ENCODE measurements at places on chromosomes 5 and 9.

- no peak for DNase-seq
Measured at GRCh38 chr5:6701491-6701890, 11.7 kb upstream of the TENT4A start.

DNA sequence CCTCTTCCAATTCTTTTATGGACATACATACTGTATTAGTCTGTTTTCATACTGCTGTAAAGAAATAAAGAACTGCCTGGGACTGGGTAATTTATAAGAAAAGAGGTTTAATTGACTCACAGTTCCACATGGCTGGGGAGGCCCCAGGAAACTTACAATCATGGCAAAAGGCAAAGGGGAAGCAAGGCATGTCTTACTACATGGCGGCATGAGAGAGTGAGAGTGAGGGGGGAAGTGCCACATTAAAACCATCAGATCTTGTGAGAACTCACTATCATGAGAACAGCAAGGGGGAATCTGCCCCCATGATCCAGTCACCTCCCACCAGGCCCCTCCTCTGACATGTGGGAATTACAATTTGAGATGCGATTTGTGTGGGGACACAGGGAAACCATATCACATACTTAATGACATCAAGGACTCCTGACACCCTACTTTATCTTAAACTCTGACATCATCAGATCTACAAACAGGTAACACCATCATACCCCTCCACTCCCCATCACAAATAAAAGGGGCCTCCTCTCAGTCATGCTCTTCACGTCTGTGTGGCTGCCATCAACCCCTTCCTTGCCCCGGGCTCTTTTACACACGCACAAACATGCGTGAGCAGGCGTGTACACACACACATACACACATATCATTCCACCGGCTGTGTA is 9.7 kb downstream of the ANKRD33B start:
- DNase-seq, result no peak

GRCh38 chr9:123338710-123339665 is 17.0 kb upstream of the CRB2 start:
- DNase-seq, result peak; percentile 59

GRCh38 chr5:126020770-126021169 is 402.4 kb upstream of the GRAMD2B start:
- no peak for DNase-seq

DNA sequence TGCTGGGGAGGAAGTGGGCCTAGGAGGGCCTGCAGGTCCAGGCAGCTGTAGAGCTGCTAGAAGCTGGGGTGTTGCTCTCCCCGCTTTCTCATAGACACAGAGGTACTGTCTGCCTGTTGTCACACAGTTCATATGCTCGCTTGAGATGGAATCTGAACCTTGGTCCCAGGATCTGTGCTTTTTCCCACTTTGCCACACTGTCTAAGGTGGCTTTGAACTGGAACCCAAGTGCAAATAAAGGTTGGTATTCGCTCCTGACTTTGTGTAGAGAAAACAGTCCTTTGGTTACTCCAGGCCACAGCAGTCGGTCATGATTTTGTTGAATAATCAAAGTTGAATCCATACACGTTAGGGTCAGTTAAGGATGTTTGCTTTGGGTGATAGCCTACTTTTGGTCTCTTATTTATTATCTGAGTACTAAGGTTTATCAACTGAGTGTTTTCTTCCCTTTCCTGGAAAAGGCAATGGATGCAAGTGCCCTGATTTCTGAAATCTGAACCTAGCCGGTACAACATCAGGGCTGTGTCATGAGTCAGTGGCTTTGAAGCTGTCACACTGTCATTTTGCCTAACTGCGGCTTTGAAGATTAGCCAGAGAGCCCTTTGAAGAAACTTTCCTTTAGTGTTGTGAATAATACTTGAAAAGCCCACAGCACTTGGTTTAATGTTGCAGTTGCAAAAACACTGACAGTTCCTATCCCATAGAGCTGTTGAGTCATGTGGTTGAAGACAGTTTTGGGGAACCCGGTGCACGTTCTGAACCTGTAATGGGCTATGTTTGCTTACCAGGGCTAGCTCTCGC is 41.3 kb downstream of the HABP4 start:
- no peak for DNase-seq

DNA sequence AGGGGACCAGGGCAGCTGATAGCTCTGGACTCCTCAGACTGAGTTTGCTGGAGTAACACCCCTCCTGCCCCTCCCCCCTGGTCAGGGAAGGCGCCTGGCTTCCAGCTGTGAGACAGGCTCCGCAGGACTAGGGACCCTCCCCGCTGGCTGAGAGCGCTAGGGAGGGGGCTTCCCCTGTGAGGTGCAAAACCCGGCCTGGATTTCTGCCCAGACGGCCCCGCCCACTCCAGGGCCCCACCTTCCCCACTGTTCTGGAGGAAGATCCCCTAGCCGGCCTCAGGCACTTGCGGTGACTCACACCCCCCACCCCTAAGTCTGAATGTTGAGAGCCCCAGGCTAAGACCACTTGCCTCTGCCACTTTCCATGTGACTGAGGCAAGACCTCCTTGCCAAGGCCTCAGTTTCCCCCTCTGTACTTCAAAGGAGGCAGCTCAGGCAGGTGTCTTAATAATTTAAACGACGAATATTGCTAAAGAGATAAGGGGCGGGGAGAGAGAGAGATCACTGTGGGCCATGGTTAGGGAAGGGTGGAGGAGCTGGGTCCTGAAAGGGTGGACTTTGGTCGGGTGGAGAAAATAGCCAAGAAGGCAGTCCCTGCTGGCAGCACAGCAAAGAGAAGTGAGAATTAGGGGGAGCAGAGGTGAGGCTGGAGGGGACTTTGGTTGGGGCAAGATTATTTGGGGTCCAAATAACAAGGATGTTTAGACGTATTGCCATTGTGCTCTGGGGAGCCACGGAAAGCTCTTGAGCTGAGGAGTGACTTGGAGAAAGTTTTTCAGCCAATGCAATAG is 1.0 kb upstream of the DAB2IP start:
- DNase-seq, result peak; percentile 97

- DNase-seq, result peak; percentile 77
Measured at GRCh38 chr5:95644351-95645042, 2.1 kb upstream of the RFESD start.

GRCh38 chr9:126723807-126724172 is 81.0 kb upstream of the ZBTB43 start:
- DNase-seq, result no peak

DNA sequence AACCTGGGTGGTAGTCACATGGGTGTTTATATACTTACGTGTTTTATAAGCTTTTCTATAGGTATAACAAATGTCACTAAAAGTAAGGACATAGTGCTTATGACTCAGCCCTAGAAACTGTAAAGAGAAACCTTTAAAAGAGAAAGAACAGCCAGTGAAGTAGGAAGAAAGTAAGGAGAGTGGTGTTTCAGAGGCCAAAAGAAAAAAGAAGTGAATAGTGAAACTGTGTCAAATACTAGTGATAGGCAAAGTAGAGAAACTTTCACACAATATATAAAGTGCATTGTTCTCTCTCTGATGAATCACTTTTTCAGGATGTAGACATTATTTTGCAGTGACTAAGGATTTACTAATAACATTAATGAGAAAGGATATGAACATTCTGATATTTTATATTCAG is 74.2 kb upstream of the SUSD1 start:
- DNase-seq, result no peak

GRCh38 chr5:77379558-77380061 is 112.5 kb downstream of the WDR41 start:
- DNase-seq, result no peak

- no peak for DNase-seq
Measured at GRCh38 chr5:22111320-22111719, 741.8 kb downstream of the CDH12 start.

GRCh38 chr9:76486151-76486550 is 27.2 kb downstream of the GCNT1 start:
- DNase-seq, result no peak

DNA sequence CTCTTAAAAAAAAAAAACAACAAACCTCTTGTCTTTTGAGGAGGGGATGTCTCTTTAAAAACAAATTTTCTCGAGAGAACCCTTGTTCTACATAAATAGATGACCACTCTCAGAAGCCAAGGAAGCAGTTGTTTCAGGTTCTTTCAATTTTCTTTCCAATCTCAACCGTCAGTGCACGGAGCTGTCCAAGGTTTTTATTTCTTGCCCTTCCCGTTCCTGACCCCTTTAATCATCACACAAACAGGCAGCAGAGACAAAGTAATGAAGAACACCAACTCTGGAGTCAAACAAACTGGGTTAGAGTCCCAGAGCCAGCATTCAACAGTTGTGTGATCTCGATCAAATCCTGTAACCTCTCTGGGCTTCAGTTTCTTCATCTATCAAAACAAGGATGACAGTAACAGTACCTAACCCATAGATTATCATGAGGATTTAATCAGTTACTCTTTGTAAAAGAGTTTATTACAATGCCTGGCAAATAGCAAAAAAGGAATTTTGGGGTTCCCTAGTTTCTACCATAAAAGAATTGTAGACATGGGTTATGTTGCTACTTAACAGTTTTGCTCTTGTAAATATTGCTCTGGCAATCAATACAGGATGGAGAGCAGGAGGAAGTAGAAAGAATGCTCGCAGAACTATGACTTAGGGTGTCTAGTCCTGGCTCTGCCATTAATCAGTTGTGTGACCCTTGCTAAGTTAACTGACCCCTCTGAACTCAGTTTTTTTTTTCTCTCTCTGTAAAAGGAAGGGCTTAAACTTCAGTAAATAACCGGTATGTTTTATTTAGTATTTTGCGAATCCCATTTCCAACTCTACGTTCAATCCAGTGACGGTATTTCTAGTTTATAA is 1.0 kb upstream of the NIM1K start:
- DNase-seq, result peak; percentile 67

- no peak for DNase-seq
Measured at GRCh38 chr5:72326306-72326649, 6.1 kb downstream of the PTCD2 start.

DNA sequence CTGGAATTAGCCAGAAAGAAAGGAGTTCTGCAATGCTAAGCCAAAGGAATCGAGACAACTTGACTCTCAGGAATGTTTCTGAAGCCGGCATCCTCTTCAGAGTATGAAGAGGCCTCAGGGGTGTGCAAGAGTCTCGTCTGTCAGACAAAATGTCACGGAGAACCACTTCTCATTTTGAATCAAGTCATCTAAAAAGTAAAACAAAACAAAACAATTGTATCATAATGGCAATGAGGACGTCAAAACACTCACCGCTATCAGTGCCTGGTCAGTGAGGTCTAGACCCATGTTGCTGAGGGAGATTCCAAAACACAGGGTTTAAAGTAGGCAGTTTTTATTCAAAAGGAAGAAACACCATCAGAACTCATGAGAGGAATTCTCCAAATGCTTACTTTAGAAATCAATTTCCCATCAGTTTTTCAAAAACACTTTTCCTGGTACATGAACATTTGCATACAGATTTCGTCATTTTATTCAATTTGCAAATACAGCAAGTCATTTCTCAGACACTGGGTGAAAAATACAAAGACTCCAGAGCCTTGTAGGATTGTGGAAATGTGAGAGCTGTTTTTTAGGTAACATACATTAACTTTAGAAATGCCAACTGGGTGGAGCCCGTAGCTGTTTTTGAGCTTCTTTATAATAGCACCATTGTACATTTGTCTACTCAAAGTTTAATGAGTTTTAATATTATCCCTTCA is 89.5 kb upstream of the MAP3K1 start:
- peak; percentile 20 for DNase-seq

DNA sequence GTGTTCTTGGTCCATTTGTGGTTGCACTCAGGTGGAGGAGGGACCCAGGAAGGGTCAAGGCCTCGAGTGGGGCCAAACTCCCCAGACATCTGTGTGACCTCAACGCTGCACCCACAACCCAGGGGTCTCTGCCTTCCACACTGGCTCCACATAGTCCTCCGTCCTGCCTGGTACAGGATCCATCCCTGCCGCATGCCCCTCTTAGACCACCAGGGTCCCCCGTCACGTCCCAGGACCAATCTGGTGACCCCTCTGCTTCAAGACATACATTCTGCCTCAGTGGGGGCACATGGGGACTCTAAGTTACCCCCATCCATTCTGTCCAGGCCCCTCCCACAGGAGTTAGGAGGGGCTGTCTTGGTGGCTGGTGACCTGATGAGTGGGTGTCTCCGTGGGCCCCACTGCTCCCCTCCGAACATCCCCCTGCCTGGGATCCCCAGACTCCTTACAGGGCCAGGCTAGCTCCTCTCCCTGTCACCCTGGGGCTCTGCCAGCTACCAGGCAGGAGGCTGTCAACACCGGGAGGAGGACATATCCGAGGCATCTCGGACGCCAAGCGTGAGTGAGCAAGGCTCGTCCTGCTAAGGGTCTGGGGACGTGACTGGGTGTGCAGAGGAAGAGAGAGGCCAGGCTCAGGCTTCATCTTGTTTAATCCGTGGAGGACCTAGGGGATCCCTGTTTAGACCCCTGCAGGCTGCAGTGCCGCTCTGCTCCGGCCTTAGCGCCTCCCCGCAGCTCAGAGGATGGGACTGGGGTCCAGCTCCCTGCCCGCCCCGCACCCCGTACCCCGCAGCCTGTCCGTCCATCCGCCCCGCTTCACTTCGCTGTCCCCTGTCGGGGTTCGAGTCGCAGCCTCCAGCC is 32.3 kb downstream of the TSPAN17 start:
- DNase-seq, result no peak

GRCh38 chr5:133643365-133643764 is 31.0 kb upstream of the FSTL4 start:
- no peak for DNase-seq

- no peak for DNase-seq
Measured at GRCh38 chr9:97851446-97851883, 1.6 kb upstream of the FOXE1 start.

- DNase-seq, result no peak
Measured at GRCh38 chr5:78576376-78576775, 72.2 kb downstream of the LHFPL2 start.

DNA sequence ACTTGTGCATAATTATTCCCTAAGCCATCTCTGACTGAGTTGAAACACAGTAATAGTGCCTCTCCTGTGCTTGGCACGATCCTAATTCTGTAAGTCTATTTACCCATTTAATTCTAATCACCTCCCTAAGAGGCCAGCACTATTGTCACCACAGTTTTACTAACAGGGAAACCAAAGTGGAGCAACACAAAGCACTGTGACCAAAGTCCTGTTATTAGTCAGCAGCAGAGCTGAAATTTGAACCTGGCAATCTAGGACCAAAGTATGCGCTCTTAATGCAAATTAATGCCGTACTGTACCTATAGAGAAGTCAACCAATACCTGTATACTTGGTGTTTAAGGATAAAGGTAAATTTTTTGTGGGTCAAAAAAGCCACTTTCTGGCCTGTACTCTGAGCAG is 77.1 kb upstream of the CNTLN start:
- no peak for DNase-seq

- no peak for DNase-seq
Measured at GRCh38 chr9:8614926-8615440, 815.4 kb upstream of the DMAC1 start.

DNA sequence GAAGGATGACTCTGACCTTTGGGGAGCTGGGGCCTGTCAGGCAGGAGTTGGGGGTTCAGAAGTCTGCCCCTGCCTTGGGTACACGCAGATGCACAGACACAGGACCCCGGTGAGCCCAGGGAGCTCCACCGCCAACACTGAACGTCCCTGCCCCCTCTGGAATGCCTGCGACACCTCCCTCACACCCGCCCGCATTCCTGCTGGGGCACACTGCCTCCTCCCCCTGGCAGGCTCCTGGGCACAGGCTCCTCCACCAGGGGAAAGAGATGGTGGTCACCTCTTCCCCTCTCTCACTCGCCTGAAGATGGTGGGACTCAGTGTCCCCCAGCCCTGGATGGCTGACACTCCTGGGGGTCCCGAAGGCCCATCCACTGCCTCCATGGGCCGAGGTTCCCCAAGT is 12.0 kb downstream of the CRB2 start:
- DNase-seq, result no peak
